ENCODE measurements at places on chromosomes 7 and 10.
A peak's percentile ranks its signal among the peaks of the same experiment; 100 is the strongest.

DNA sequence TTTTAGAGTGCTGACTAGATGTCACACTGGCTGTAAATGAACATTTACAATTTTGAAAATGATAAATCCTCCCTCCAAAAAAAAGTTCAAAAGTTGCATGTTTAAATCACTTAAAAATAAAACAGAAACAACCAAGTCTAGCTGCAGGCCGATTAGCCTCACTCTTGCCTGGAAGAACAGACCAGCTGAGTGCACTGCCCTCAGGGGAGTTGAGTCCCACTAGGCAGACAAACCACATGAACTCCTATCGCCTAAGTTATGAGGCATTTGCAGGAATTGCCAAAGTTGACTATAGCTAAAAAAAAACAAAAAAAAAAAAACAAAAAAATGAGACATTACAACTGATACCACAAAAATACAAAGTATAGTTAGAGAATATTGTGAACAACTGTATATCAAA is 510.0 kb downstream of the ANKRD7 start:
- DNase-seq = no peak

- DNase-seq = peak; percentile 48
These were observed 3.6 kb downstream of the ZSCAN21 start for GRCh38 chr7:100053215-100053614.

GRCh38 chr7:151723321-151723720 is 153.6 kb downstream of the PRKAG2 start:
- DNase-seq = no peak

- DNase-seq = no peak
These were observed 4.3 kb upstream of the PCBD1 start for GRCh38 chr10:70892631-70893030.

- no peak for DNase-seq
These were observed 26.7 kb upstream of the DNAJB6 start for GRCh38 chr7:157309988-157310668.

DNA sequence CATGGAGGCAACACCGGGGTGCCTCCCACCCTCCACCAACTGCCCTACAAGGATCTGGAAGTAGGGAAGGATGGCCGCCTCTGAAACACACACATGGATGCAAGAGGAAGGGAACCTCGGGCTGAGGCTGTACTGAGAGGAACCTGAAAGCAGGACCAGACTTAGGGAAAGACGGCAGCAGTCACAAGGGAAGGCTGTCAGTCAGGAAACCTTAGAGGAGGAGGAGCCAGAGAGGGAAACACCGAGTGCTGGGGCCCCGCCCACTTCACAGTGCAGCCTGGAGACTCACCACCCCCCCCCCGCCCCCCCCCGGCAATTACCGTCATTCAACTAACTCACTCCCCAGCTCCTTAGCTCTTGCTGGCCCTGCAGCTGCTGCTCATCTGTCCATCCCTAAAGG is 2.5 kb downstream of the CYREN start:
- peak; percentile 32 for DNase-seq
